ENCODE measurements at places on chromosomes 3 and 15.

DNA sequence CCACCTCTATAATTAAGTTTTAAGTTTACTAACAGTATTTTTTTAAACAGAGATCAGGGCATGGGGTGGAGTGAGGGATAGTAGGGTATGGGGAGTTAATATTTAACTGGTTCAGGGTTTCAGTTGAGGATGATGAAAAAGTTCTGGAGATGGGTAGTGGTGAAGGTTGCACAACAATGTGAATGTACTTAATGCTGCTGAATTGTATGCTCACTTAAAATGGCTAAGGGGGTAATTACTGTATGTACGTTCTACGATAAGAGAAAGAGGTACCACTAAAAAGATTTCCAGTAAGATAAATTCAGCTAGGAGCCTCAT is 101.4 kb downstream of the TNIK start:
- DNase-seq, result no peak

- DNase-seq, result no peak
Measured at GRCh38 chr3:38212141-38212540, 46.8 kb downstream of the OXSR1 start.

DNA sequence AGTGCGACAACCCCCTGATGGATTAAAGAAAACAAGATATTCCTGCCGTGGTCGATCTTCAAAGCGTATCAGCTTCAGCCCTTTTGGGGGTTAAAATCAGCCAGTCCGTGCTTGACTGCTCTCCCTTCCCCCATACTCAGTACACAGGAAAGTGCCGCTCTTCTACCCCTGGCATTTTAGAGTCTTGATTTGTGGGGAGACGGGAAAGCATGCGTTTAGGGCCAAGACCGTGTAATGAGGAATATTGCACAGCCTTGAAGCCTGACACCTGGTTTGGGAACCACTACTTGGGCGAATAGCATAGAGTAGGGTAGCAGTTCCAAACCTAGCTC is 540 bp upstream of the EDC3 start:
- no peak for DNase-seq

- no peak for DNase-seq
Measured at GRCh38 chr15:56036546-56037067, 43.2 kb upstream of the NEDD4 start.

GRCh38 chr15:38260077-38260476 is 7.4 kb downstream of the SPRED1 start:
- no peak for DNase-seq

GRCh38 chr15:96347181-96348111 is 16.9 kb downstream of the NR2F2 start:
- no peak for DNase-seq

Measured in activated B cell treated with CpG ODN at 0.5 μM for 24 hours (primary cell).